Activated naive CD8-positive, alpha-beta T cell treated with anti-CD3 and anti-CD28 coated beads, Interleukin-2, amount 10 ng/mL, durations not matched to agents 7 days and 5 days (primary cell): ENCODE measurements at places on chromosomes 3 and 15. TPM values are rescaled to one million over a fixed set of nuclear protein-coding genes. Genes with fewer than 3 reads are reported as not detected.
A peak's percentile ranks its signal among the peaks of the same experiment; 100 is the strongest.

- peaks cover 31% of the 10 kb centered on the region for H3K36me3 ChIP-seq
- DNase-seq = no peak
- peaks cover 3% of the 10 kb centered on the region for H3K4me1 ChIP-seq
- no peaks in the 10 kb centered on the region for H3K27me3 ChIP-seq
- no peak overlapping the region for H3K27ac ChIP-seq
These were observed 19.3 kb upstream of the CCNDBP1 start for GRCh38 chr15:43165801-43166325.

DNA sequence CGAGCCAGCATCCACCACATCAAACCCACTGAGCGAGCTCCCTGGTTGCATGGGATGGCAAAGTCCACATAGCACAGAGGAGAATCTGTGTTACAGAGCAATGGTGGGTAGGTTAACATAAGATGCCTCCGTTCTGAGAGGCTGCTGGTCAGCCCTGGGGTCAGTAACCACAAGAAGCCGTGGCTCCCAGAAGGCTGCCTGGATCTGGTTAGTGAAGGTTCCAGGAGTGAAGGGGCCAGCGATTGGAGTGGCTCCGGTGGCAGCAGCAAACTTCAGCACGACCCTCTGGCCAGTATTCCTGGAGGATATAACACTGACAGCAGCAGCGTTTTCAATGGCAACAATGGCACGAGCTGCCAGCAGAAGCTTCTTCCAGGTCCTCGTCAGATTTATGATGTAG, 18.4 kb upstream of the PIGZ start:
- peaks cover 16% of the 10 kb centered on the region for H3K27me3 ChIP-seq
- no peaks in the 10 kb centered on the region for H3K4me1 ChIP-seq
- no peak for DNase-seq

- no peak overlapping the region for H3K4me3 ChIP-seq
- peaks cover 2% of the 10 kb centered on the region for H3K4me1 ChIP-seq
- H3K27ac ChIP-seq = no peak overlapping the region
- no peak for DNase-seq
These were observed 23.4 kb upstream of the PPP4R2 start for GRCh38 chr3:72973031-72973723.

DNA sequence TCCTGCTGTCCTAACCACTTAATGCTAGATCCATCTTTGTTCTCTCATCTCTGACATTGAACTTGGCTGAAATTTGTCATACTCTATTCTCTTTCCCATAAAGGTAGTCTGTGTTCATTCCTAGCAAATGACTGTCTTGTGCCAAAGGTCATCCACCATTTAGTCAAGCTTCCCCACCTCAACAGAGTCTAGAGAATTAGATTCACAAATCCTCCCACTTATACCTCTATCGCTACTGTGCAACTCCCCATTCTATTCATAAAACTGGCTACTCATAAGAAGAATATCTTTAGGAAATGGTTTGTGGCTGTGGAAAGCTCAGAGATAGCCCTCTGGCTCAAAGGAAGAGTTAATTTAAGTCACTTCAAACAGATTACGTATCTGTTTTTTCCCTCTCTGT, 59.7 kb upstream of the MBNL1 start:
- H3K36me3 ChIP-seq = peaks cover 26% of the 10 kb centered on the region
- no peak overlapping the region for H3K27ac ChIP-seq
- H3K4me3 ChIP-seq = peak overlapping the region; percentile 25
- DNase-seq = no peak
- H3K4me1 ChIP-seq = peaks cover 53% of the 10 kb centered on the region

DNA sequence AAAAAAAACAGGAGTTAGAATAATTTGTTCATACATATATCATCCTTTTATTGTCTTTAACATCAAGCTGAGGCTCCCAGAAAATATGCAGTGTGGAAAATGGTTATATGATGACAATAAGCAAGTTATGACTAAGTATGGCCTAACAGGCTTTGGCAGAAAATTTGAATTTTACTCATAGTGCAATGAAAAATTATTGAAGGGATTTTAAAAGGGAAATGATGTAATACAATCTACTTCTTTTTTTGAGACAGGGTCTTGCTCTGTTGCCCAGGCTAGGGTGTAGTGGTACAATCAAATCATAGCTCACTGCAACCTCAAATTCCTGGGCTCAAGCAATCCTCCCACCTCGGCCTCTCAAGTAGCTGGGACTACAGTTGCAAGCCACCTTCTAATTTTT, 78.7 kb downstream of the FAIM start:
- no peak overlapping the region for H3K4me3 ChIP-seq
- no peaks in the 10 kb centered on the region for H3K27me3 ChIP-seq
- no peaks in the 10 kb centered on the region for H3K36me3 ChIP-seq
- H3K27ac ChIP-seq = no peak overlapping the region
- peaks cover 7% of the 10 kb centered on the region for H3K4me1 ChIP-seq
- no peak for DNase-seq

GRCh38 chr3:128383316-128384235, 83.1 kb downstream of the DNAJB8 start:
- no peak for DNase-seq
- H3K36me3 ChIP-seq = peaks cover 1% of the 10 kb centered on the region
- H3K27ac ChIP-seq = peak overlapping the region; percentile 30
- H3K4me1 ChIP-seq = no peaks in the 10 kb centered on the region
- no peaks in the 10 kb centered on the region for H3K27me3 ChIP-seq

DNA sequence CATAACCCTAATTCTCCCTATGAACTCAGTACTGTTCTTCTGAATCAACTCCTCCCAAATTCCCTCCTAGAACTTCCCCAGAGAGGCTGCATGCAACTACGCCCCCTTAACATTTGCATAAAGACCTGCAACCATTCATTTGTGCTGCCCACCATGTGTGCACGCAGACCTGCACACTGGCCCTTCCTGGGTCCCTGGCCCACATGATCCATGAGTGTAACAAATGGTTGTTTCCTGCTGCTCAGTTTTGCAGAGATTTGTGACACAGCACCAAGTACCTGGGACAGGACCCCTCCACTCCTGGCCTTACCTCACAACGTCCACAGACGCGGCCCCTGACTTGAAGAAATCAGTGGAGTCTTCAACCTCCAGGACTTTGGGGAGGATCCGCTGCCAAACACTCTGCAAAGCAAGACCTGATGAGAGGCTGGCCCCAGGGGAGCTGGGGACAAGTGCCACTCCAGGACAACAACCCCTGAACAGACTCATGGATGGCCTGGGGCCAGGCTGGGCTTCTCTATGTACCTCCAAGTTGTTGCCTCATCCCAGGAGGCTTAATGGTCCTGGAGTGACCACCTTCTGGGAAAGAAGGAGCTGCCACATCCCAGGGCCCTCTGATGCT, 33.8 kb downstream of the ALDH1L1 start:
- no peak overlapping the region for H3K27ac ChIP-seq
- H3K4me3 ChIP-seq = no peak overlapping the region
- H3K36me3 ChIP-seq = no peaks in the 10 kb centered on the region
- peaks cover 25% of the 10 kb centered on the region for H3K27me3 ChIP-seq
- DNase-seq = no peak
- H3K4me1 ChIP-seq = no peaks in the 10 kb centered on the region

DNA sequence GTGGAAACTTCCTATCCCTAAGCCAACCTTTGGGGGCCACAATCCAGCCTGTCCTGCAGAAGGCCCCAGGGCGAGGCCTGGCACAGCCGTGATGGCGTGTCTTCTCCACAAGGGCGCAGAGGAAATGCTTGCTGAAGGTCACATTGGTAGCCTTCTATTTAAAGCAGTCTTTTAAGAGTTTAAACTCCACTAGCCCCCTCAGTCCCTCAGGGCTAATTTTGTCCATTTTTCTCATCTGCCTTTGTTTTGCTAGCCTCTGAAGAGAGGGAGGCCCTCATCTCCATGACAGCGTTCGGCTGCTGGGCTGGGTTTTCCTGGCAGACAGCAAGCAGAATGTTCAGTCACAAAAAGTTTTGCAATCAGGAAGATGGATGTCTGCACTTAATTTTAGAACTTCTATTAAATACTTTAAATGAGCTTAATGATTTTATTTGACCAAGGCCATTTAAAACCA, 40.8 kb downstream of the RARB start:
- peaks cover 13% of the 10 kb centered on the region for H3K27me3 ChIP-seq
- DNase-seq = no peak
- H3K27ac ChIP-seq = no peak overlapping the region
- H3K4me1 ChIP-seq = no peaks in the 10 kb centered on the region
- no peak overlapping the region for H3K4me3 ChIP-seq

- peaks cover 2% of the 10 kb centered on the region for H3K4me1 ChIP-seq
- no peak overlapping the region for H3K4me3 ChIP-seq
- no peaks in the 10 kb centered on the region for H3K36me3 ChIP-seq
- no peak for DNase-seq
- peaks cover 23% of the 10 kb centered on the region for H3K27me3 ChIP-seq
- no peak overlapping the region for H3K27ac ChIP-seq
These were observed 71.2 kb upstream of the GLCE start for GRCh38 chr15:69089258-69089657.

DNA sequence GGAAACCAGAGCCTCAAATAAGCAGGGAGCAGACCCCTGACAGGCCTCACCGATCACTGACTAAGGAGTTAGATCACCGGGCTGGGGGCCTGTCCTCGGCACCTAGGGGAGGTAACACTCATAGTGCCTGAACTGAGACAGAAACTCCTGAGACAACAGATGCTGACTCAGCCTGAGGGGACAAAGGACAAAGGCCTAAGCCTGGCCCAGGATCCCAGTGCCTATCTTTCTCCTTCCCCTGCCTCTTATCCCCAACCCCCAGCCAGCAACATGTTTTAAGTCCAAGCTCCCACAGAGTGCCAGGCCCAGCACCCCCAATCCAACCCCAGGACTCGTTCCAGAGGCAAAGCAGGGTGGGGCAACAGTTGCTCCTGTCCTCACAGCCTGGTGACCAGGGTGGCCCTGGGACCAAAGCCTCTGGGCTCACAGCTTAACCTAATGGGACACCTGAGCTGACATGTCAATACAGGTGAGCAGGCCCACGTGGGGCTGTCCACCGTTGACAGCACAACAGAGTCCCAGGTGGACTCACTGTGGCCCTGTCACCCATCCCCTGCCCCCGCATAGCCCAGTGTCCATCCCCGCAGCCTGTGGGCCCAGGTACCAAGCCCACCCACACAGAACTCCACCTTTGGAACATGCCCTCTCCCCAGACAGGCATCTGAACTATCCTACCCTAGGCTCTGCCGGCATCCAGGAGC, 37.4 kb downstream of the ADCY5 start:
- no peaks in the 10 kb centered on the region for H3K36me3 ChIP-seq
- H3K4me3 ChIP-seq = no peak overlapping the region
- DNase-seq = no peak
- peaks cover 7% of the 10 kb centered on the region for H3K27me3 ChIP-seq

DNA sequence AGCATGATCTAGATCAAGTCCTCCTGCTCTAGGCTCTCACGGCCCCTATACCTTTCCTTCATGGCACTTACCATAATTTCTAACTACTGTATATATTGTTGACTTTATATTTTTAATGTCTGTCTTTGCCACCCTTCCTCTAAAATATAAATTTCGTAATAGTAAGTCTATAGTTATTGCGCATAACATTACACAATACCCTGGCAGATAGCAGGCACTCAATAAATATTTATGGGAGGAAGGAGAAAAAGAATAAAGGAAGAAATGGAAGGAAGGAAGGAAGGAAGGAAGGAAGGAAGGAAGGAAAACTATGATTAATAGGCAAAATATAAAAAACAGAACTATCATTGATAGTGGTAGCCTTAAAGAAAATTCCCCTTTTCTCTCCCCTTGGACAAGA, 190.3 kb upstream of the LMCD1 start:
- no peak for DNase-seq
- H3K27ac ChIP-seq = no peak overlapping the region
- H3K4me3 ChIP-seq = no peak overlapping the region
- H3K4me1 ChIP-seq = no peaks in the 10 kb centered on the region
- H3K27me3 ChIP-seq = no peaks in the 10 kb centered on the region
- no peaks in the 10 kb centered on the region for H3K36me3 ChIP-seq

GRCh38 chr15:74442604-74443003, 8.8 kb upstream of the SEMA7A start:
- H3K4me3 ChIP-seq = no peak overlapping the region
- DNase-seq = no peak
- H3K4me1 ChIP-seq = peaks cover 29% of the 10 kb centered on the region
- H3K36me3 ChIP-seq = peaks cover 9% of the 10 kb centered on the region
- peak overlapping the region; percentile 37 for H3K27ac ChIP-seq
- no peaks in the 10 kb centered on the region for H3K27me3 ChIP-seq

- H3K4me1 ChIP-seq = peaks cover 14% of the 10 kb centered on the region
- no peaks in the 10 kb centered on the region for H3K36me3 ChIP-seq
- H3K27ac ChIP-seq = no peak overlapping the region
- no peak overlapping the region for H3K4me3 ChIP-seq
- DNase-seq = no peak
- H3K27me3 ChIP-seq = peaks cover 13% of the 10 kb centered on the region
These were observed 63.8 kb downstream of the CASR start for GRCh38 chr3:122247087-122247824.

DNA sequence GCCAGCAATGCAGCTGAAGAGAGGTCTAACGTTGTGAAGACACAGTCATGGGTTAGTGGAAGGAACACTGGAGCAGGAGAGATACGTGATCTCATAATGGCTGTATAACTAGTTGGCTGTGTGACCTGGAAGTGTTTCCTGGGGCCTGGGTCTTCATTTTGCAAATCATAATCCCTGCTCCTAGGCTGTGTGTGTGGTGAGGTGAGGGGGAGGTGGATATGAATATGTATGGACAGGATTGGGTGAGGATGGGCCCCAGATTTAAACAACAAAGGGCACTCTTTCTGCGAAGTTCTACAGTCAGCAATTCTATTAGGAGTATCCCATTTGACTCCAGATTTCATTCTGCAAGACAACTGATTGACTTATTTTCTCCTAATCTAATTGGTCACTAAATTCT, 41.3 kb downstream of the ANKRD28 start:
- H3K36me3 ChIP-seq = peaks cover 18% of the 10 kb centered on the region
- DNase-seq = no peak
- no peaks in the 10 kb centered on the region for H3K27me3 ChIP-seq
- no peak overlapping the region for H3K27ac ChIP-seq
- H3K4me3 ChIP-seq = no peak overlapping the region

- H3K4me1 ChIP-seq = peaks cover 25% of the 10 kb centered on the region
- H3K4me3 ChIP-seq = peak overlapping the region; percentile 92
- H3K36me3 ChIP-seq = peaks cover 28% of the 10 kb centered on the region
- H3K27me3 ChIP-seq = peaks cover 2% of the 10 kb centered on the region
- H3K27ac ChIP-seq = peak overlapping the region; percentile 97
These were observed 985 bp downstream of the LCMT2 start for GRCh38 chr15:43329217-43329959.

DNA sequence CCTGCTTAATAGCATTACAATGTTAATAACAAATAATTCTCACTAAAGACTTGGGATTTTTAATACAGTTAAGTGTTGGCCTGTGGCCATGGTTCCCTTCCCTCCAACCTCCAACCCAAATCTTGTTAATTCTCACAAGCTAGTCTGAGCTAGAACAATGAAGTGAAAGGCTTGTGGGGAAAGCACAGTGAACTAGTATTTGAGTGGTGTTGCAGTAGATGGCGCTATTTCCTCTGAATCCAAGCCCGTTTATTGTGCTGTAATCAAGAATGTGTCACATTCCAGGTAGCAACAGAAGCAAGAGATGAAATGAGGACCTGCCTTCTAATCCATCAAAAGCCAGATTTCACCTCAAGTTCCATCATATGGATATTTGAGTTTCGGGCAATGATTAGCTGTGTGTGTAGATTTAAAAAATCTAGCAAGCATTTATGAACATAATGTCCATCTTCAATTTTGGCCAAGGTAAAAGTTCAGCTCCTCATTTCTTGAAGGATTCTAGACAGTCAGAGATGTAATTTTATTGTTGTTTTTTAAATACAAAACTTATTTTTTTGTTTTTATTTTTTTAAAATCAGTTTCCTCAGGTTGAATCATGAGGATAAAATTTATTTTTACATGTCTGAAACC, 160.7 kb downstream of the SQOR start:
- no peaks in the 10 kb centered on the region for H3K4me1 ChIP-seq
- no peak overlapping the region for H3K4me3 ChIP-seq
- H3K36me3 ChIP-seq = no peaks in the 10 kb centered on the region
- DNase-seq = no peak

CLDN18 gene
- total RNA-seq = not detected

GOLGA8J gene
- total RNA-seq = 0.31 TPM

CLSTN2 gene
- not detected for total RNA-seq
